Tibial nerve (tissue), 4 donors: ENCODE measurements at places on chromosomes 3 and 15. TPM values are rescaled to one million over a fixed set of nuclear protein-coding genes. Genes with fewer than 3 reads are reported as not detected.
A peak's percentile ranks its signal among the peaks of the same experiment; 100 is the strongest.

DNA sequence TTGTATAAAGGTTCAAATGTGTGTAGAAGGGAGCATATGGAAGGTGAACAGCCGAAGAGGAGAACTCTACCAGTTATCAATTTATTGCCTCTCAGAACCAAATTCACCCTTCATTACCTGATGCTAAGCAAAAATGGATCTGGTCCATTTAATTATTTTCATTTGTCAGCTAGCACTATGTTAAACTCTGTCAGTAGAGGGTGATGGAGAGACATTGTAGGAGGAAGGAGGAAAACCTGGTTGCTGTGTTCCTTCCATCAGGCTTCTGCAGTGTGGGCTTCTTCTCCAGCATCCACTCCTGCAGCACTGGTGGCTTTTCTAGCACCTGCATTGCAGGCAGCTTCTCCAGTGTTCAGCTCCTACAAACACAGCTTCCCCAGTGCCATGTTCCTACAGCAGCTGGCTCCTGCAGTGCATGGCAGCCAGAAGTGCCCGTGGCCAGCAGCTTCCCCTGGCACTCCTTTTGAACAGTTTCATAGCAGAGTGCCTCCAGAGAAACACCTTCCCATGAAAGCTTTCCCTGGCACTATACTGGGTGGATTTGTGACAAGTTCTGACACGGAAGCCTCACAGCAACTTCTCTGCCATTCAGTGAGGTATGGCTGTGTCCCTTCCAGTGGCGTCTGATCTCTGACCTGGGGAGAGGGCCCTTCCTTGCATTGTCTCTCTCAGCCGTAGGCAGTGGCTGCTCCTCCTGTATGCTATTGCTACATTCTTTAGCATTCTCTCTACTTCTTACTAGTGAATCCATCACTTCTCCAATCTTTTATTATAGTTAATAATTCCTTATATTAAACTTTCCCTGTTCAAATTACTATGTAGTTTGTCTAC, 14.6 kb upstream of the IL17RD start:
- H3K27me3 ChIP-seq = no peaks in the 10 kb centered on the region
- no peak overlapping the region for H3K27ac ChIP-seq
- no peaks in the 10 kb centered on the region for H3K36me3 ChIP-seq

GRCh38 chr15:72233769-72234168, 2.8 kb upstream of the PKM start:
- H3K4me1 ChIP-seq = peaks cover 19% of the 10 kb centered on the region
- DNase-seq = no peak
- H3K36me3 ChIP-seq = no peaks in the 10 kb centered on the region

The C3orf20 gene
- total RNA-seq = not detected

- no peaks in the 10 kb centered on the region for H3K36me3 ChIP-seq
- no peaks in the 10 kb centered on the region for H3K27me3 ChIP-seq
- H3K4me1 ChIP-seq = peaks cover 13% of the 10 kb centered on the region
- H3K27ac ChIP-seq = no peak overlapping the region
- no peak for DNase-seq
Observed at GRCh38 chr15:69757186-69757585, 304.6 kb downstream of the RPLP1 start.

The SNX22 gene
- 45.9 TPM for total RNA-seq

DNA sequence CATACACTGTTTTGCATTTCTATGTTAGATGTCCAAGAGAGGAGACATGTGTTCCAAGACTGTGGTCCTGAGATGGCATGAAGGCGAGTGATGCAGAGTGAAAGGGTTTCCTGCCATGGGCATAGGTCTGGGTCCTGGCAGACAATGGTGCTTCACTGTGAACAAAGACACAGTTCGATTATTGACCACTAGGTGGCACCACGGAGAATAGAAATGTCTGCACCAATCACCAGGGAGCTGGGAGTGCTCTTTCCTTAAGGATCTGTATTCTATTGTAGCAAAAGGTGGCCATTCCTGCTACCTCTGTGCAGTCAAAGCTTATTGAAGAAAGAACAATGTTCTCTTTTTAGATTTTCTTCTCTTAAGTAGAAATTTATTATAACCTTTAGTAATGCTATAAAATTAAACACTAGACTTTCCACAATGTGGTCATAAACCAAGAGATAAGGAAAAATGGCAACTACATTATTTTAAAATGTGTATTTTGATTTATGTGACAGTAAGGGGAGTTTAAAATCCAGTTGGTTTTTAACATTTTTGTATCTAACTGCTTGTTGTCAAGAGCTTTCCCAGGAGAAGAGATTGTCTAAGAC, 88.7 kb downstream of the GABRG3 start:
- no peaks in the 10 kb centered on the region for H3K4me1 ChIP-seq
- H3K27me3 ChIP-seq = no peaks in the 10 kb centered on the region
- no peak overlapping the region for H3K27ac ChIP-seq
- no peak overlapping the region for H3K4me3 ChIP-seq
- no peaks in the 10 kb centered on the region for H3K36me3 ChIP-seq

The CALML4 gene
- 11.1 TPM for total RNA-seq

- peaks cover 22% of the 10 kb centered on the region for H3K4me1 ChIP-seq
- DNase-seq = peak; percentile 83
- no peaks in the 10 kb centered on the region for H3K27me3 ChIP-seq
Observed at GRCh38 chr15:90174140-90174875, 26.8 kb upstream of the SEMA4B start.

DNA sequence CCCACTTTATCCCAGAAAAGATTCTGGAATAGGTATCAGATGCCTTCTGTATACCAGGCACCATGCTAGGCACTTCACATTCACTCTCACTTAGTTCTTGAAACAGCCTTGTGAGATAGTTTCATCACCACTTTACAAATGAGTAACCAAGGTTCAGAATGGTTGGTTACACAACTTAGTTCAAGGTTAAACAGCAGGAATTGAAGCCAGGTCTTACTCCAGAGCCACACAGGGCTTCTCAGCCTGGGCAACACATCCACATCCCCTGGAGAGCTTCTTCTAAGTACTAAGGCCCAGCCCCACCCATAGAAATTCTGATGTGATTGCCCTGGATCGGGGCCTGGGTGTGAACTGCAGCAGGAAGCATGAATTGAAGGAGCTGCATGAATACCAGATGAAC, 18.6 kb downstream of the WHAMM start:
- no peak for DNase-seq
- H3K4me3 ChIP-seq = no peak overlapping the region
- H3K4me1 ChIP-seq = no peaks in the 10 kb centered on the region
- peaks cover 4% of the 10 kb centered on the region for H3K36me3 ChIP-seq

- H3K27ac ChIP-seq = no peak overlapping the region
- peaks cover 31% of the 10 kb centered on the region for H3K36me3 ChIP-seq
- no peak overlapping the region for H3K4me3 ChIP-seq
- no peaks in the 10 kb centered on the region for H3K27me3 ChIP-seq
- DNase-seq = no peak
Observed at GRCh38 chr3:51637144-51637940, 33.7 kb upstream of the TEX264 start.

DNA sequence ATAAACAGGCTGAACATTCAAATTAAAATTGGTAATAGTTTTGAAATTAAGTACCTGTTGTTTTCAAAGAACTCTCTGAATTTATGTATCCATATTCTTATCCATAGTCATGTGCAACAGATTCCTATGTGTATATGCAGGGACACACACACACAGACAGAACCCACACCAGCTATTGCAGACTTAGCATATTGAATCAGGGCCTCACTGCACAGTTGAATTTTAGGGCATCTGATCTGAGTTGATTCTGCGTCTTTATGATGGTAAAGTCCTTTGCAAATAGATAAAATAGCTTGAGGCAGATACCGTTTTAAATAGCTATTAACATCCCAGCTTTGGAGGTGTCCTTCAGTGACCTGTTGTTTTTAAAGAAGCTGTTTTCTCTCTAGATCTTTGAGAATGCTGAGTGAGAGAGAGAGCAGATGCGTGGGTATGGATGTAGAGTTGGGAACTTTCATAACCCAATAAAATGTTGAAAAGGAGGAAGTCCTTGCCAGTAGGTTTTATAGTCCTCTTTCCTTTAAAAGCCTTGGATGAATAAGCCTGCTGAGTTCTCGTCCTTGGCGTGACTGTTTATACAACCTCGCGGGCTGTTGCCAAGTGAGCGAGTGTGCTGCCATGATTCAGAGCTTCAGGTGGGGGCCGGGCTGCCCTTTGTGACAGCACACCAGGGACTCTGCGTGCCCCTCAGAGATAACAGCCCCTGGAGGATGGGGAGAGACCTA, 18.3 kb downstream of the MYZAP start:
- no peak overlapping the region for H3K27ac ChIP-seq
- no peak for DNase-seq
- H3K4me3 ChIP-seq = no peak overlapping the region
- H3K27me3 ChIP-seq = no peaks in the 10 kb centered on the region
- H3K4me1 ChIP-seq = no peaks in the 10 kb centered on the region

GRCh38 chr3:186515125-186515524, 29.1 kb downstream of the CRYGS start:
- no peaks in the 10 kb centered on the region for H3K4me1 ChIP-seq
- H3K27me3 ChIP-seq = no peaks in the 10 kb centered on the region
- H3K27ac ChIP-seq = no peak overlapping the region

The EID1 gene
- 458 TPM for total RNA-seq

GRCh38 chr3:140455521-140456214, 222.2 kb upstream of the TRIM42 start:
- H3K4me1 ChIP-seq = no peaks in the 10 kb centered on the region
- H3K4me3 ChIP-seq = no peak overlapping the region
- no peak overlapping the region for H3K27ac ChIP-seq
- no peaks in the 10 kb centered on the region for H3K36me3 ChIP-seq
- no peaks in the 10 kb centered on the region for H3K27me3 ChIP-seq

The TASOR gene
- total RNA-seq = 90.2 TPM

GRCh38 chr3:57009367-57009766, 51.1 kb upstream of the SPATA12 start:
- no peaks in the 10 kb centered on the region for H3K36me3 ChIP-seq
- peaks cover 11% of the 10 kb centered on the region for H3K4me1 ChIP-seq
- no peak for DNase-seq
- H3K27me3 ChIP-seq = no peaks in the 10 kb centered on the region
- H3K4me3 ChIP-seq = no peak overlapping the region
- H3K27ac ChIP-seq = no peak overlapping the region

The GANC gene
- total RNA-seq = 35.2 TPM

- DNase-seq = no peak
- H3K27ac ChIP-seq = no peak overlapping the region
- H3K36me3 ChIP-seq = no peaks in the 10 kb centered on the region
- no peaks in the 10 kb centered on the region for H3K27me3 ChIP-seq
- H3K4me1 ChIP-seq = no peaks in the 10 kb centered on the region
Observed at GRCh38 chr3:160790726-160791125, 34.7 kb downstream of the PPM1L start.

The BFSP2 gene
- total RNA-seq = not detected

The PLSCR2 gene
- not detected for total RNA-seq

DNA sequence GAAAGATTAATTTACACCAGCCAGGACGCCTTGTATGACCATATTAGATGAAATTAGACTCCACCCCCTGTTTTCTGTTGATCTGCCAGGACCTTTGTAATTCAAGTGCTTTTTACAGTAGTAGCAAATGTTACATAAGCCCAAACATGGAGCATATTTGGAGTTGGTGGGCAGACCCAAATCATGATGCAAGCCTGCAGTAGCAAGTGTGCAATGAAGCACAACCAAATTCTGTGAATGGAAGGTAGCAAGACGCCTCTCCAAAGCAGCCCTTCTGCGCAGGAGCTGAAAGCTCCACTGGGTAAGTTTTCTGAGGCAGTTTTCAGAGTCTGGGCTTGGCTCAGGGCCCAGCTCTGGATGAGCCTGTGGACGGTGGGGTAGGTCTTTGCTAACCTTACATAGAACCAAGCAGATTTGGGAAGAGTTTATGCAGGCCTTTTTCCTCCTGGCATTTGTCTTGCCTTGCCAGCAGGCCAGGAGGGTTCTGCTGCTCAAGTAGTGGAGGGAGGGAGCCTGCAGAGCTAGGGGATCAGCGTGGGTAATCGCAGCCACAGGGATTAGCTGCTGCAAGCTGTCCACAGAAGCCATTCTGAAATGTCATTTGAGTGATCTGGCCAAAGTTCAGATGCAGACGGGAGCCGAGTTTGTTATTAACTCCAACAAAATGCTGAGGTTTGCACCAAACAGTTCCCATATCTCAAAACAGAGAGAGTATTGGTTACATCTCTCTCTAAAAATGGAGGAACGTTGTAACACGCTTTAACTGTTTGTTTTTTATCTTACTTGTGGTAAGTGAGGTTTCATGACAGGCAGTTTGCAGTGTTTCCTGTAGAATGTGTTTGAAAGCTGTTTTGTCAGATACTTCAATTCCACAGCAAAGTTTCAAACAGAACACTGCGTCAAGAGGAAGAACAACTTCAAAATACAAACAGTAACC, 55.4 kb downstream of the PSMD6 start:
- peaks cover 53% of the 10 kb centered on the region for H3K4me1 ChIP-seq
- peak overlapping the region; percentile 18 for H3K4me3 ChIP-seq
- peak overlapping the region; percentile 68 for H3K27ac ChIP-seq
- no peaks in the 10 kb centered on the region for H3K36me3 ChIP-seq

DNA sequence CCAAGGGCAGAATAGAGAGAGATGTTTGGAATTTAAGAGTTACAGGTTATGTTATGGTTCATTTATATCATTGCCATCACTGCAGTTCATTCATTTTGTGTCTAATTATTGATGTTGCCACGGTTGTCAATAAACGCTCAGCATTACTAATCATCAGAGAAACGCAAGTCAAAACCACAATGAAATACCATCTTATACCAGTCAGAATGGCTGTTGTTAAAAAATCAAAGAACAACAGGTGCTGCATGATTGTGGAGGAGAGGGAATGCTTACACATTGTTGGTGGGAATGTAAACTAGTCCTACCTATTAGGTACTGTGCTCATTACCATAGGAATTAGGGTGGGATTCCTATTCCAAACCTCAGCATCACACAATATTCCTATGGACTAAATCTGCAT, 350.5 kb downstream of the TIGIT start:
- peaks cover 6% of the 10 kb centered on the region for H3K4me1 ChIP-seq
- DNase-seq = no peak
- no peak overlapping the region for H3K27ac ChIP-seq
- no peaks in the 10 kb centered on the region for H3K27me3 ChIP-seq
- no peak overlapping the region for H3K4me3 ChIP-seq

DNA sequence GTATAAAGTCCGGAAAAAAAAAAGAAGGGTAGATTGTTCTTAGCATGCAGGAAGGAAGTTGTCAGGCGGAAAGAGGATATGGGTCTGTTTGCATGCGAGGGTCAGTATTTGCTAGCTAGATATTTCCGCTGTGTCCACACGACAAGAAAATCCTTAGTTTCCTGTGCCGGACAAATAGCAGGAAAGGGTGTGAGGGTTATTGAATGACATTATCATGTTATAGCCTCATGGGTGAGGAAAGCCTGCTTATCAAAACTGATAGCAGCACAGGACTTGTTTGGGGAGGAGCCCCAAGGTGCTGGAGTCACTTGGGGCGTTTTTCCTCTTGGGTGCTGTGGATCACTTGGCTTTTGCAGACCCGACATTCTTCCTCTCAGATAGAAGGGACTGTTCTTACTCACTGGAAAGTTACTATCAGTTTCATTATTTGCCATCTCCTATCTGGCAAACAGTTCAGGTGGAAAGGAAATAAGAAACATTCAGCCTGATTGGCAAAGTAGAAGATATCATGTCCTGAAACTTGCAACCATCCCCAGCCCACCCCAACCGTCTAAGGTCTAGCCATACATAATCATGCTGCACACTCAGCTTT, 127.2 kb upstream of the DPH6 start:
- no peak overlapping the region for H3K27ac ChIP-seq
- no peak overlapping the region for H3K4me3 ChIP-seq
- no peaks in the 10 kb centered on the region for H3K4me1 ChIP-seq
- no peak for DNase-seq
- H3K36me3 ChIP-seq = no peaks in the 10 kb centered on the region

GRCh38 chr15:89614164-89614563, 38.9 kb downstream of the TICRR start:
- DNase-seq = no peak
- no peaks in the 10 kb centered on the region for H3K36me3 ChIP-seq
- no peaks in the 10 kb centered on the region for H3K27me3 ChIP-seq
- H3K4me3 ChIP-seq = no peak overlapping the region

The CORO2B gene
- total RNA-seq = 9.8 TPM
